ENCODE measurements at places on chromosomes 1 and 21. TPM values are rescaled to one million over a fixed set of nuclear protein-coding genes. Genes with fewer than 3 reads are reported as not detected.
A peak's percentile ranks its signal among the peaks of the same experiment; 100 is the strongest.

GRCh38 chr1:15849775-15850324, 2.3 kb downstream of the SPEN start:
- DNase-seq = no peak

DNA sequence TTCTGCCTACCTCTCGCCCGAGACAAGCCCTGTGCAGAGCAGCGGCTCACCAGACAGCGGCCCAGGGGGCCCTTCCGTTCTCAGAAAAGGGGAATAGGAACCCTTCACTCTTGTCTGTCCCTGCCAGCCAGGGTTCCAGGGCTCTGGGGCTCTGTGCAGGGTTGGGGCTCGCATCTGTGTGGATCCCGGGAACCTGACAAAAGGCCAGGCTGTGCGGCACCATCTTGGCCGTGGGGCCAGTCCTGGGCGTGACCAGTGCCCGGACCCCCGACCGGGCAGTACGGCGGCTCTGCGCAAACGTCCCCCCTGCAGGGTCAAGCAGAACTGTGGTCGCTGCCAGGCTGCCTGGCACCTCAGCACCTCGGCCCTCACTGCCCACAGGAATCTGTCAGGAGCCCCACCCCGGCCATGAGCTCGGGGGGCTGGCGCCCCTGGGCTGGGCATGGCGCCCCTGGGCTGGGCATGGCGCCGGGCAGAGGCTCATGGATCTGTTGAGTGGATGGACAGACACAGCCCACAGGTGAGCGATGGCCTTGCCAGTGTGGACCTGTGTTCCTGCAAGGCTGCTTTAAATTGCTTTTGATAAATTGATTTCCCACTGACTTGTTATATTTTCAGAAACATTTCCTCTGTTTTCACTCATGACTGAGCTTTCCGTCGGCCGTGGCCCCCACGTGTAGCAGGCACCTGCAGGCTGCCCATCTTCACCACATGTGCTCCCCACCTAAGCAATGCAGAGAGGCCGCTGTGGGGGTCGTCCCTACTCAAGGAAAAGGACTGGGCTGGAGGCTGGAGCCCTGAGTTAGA, 59.0 kb downstream of the SLX9 start:
- DNase-seq = no peak

GRCh38 chr1:38039331-38040088, 7.1 kb downstream of the POU3F1 start:
- DNase-seq = no peak

NTMT2 gene
- 5.3 TPM for total RNA-seq

GRCh38 chr1:203478986-203479385, 3.4 kb downstream of the PRELP start:
- DNase-seq = no peak

GRCh38 chr1:27342778-27343638, 1.2 kb downstream of the SYTL1 start:
- peak; percentile 82 for DNase-seq

DNA sequence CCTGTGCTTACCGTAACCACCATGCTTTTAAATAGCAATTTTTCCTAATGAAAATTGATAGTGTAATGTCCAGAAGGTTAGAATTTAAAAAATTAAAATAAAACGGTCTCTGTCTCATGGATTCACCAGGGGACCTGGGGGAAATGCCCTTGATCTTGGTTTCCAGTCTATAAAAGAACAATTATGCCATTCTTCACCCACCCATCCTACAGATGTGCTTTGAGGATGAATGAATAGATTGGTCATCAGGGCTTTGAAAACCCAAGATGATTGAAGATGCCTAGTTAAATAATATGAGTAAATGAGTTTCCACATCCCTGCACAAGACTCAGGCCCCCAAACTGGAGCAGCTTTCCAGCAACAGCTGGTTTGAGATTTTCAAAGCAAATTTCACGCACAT, 38.7 kb downstream of the CNN3 start:
- no peak for DNase-seq

PTGFR gene
- 1.3 TPM for total RNA-seq

DNA sequence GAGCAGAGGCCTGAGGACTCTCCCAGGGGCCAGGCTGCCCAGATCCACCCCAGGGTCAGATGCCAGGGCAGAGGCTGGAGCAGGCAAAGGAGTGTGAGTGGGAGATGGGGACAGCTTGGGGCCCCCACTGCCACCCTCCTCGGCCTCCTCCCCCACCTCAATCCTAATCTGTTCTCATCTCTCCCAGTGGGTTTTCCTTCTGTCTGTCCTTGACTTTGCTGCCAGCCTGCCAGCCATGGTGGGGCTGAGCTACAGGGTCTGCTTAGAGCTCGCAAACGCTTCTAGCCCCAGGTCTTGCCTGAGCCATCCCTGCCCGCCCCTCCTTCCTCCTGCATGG, 65.3 kb downstream of the MEGF6 start:
- DNase-seq = no peak

DNA sequence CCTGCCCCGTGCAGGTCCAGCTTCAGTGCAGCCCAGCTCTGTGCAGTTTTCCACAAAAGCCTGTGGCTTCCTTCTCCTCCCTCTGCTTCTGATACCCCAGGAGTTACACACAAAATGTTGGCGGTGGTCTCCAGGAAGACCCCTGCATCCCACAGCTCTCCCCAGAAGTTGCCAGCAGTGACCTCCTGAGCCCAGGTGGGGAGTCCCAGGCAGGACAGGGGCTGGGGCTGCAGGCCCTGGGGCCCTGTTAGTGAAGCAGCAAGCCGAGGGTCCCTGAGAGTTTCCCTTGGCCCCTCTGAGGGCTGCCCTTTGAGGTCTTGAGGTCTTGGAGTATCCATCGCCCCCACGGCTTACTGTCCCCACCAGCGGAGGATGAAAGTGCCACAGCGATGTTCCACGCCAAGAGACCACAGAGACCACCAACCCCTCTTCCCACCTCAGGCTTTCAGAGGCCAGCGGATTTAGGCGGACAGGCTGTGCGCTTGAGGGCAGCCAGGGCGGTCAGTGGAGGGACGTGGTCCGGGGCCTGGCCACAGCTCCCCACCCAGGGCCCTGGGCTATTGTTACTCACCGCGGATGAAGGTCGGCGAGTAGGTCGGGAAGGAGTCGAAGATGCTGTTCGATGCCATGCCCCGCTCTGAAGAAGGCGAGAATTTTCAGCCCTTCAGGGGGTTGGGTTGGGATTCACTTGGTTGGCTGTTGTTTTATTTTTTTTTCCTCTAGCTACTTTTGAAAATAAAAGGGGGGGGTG, 34.0 kb upstream of the RUNX3 start:
- DNase-seq = no peak

- no peak for DNase-seq
Observed at GRCh38 chr1:154326546-154327465, 1.5 kb downstream of the ATP8B2 start.

DNA sequence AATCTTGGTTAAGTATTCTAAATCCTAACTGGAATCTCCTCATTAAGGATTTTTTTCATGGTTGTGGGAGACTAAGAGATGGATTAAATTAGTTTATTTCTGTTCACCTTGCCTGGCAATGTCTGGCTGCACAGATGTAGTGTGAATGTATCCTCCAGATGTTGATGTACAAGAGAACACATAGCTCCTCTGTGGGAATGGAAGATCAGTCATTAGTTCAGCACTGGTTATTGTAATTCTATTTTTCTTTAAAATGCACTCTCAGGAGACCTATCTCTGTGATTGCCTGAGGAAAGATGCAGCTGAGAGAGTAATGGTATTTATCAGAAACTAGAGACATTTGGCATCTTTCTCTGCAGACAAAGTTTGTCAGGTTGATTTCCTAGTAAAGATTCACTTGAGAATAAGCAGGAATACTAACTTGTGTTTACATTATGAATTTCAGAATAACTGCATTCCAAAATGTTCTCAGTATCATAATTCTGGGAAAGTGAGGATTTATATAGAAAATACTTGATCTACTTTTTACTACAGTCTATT, 178.6 kb downstream of the GIPC2 start:
- DNase-seq = no peak

FLG2 gene
- not detected for total RNA-seq

- no peak for DNase-seq
Observed at GRCh38 chr1:34900775-34901502, 28.5 kb downstream of the DLGAP3 start.

HHAT gene
- total RNA-seq = 1.8 TPM

C1orf105 gene
- 25.2 TPM for total RNA-seq

DNA sequence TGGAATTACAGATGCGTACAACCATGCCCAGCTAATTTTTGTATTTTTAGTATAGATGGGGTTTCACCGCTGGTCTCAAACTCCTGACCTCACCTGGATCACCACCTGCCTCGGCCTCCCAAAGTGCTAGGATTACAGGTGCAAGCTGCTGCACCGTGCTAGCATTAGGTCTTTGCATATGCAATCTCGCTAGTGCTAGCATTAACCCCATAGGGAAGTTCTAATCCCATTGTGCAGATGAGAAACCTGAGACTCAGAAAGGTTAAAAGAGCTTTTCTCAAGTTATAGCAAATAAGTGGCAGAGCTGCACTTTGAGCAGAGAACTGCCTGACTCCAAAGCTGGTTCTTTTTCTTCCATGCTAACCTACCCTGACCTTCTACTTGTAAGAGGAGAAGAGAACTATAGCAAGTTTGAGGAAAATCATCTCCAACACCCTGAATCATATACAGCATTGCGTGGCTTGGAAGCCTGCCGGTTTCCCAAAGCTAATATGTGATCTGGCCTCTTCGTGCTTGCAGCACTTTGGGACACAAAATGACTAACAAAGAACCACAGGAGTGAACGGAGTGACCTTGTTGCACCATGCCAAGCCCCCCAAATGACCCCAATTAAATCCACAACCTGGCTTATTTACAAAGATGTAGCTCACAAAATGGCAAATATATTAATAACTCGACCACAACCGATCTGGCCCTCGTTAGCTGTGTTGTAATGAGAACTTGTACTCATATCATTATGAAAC, 185.1 kb downstream of the TM2D1 start:
- DNase-seq = no peak

DEPDC1 gene
- total RNA-seq = 0.43 TPM

C1orf185 gene
- total RNA-seq = not detected

DNA sequence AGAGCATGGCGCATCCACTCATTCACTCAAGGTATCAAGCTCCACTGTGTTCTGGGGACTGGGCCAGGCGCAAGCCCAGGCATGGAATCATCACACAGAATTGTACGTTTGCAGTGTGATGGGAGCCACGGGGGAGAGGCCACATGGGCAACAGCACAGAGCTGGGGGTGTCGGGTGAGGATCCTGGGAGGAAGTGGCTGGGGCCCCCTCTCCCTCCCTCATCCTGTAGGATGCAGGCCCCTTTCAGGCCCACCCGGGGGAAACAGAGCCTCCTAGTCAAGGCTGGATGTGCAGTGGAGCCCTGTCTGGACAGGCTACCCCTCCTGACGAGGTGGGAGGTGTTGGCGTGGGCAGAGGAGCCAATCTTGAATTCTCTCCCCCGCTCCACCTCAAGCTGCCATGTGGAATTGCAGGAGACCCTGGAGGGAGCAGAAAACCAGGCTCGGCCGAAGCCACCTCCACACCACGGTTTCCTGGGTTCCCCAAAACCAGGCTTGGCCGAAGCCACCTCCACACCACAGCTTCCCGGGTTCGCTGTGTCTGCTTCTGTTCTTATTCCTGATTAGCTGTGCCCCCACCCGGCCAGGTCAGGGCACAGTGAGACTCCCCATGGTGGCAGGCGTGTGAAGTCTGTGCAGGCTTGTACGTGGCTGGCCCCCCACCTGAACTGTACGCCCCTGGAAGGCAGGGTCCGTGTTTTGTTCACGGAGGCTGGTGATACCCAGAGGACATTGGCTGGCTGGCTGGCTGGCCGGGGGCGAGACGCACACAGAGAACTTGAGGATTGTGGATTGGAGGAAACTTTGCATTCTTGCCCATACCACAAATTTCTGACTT, 4.2 kb upstream of the C1orf174 start:
- no peak for DNase-seq

NECTIN4 gene
- not detected for total RNA-seq

DNA sequence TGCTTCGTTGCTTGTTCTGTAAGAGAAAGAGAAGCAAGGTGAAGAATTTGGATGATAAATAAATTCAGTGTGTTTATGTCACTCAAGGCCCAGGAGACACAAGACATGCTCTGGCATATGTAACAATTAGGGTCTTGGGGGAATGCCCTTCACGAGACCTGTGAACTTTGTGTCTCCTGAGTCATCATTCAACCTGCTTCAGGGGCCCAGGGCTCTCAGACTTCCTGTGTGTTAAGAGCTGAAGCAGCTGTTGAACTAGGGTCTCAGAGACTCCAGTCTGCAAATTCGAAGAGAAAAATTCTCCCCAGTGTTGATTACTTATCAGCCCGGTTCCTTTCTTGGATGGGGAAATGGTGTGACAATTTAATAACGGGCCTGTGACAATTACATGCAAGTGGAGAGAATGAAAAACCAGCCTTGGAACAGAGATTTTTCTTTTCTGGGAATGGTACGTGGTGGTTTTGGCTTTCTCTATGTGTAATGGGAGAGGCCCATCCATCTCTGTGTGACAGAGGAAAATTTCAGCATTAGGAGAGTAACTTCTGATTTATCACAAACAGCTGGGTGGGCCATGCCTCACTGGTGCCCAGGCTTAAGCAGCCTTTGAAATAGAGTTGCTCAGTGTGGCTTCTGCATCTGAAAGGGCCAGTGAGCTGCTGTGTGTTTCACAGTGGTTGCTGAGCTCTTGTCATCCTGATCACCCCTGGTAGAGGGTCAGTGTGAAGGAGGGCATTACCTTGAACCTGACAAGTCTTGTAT, 22.4 kb downstream of the HUNK start:
- DNase-seq = no peak

KIF26B gene
- 3.8 TPM for total RNA-seq

GRCh38 chr1:3915551-3916121, 15.6 kb upstream of the C1orf174 start:
- DNase-seq = peak; percentile 46

DNA sequence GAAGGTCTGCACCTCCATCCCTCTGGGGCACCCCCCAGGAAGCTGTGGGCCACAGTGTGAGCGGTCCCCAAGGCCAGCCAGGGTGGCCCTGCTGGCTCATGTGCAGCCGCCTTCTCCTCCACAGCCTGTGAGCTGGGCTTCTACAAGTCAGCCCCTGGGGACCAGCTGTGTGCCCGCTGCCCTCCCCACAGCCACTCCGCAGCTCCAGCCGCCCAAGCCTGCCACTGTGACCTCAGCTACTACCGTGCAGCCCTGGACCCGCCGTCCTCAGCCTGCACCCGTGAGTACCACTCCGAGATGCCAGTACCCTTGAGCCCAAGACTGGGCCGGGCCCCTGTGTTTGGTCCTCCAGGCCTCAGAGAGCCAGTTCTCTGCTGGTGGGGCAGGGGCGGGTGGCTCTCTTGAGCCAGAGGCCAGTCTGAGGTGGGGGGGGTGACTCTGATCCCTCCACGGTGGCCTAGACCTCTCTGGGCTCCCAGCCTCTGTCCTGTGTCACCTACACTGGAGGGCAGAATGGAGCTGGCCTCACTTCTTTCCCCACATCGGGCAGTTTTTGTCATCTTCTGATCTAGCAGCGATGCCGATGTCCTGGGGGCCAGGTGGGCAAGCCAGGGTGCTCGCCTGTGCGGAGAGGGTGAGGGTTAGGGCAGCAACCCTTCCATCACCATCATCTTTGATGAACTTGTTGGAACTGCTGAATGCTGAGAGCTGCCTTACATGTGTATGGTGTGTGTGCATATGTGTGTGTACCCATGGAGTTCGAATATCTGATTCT, 23.3 kb downstream of the EPHA8 start:
- no peak for DNase-seq

TTC34 gene
- total RNA-seq = 0.70 TPM

- no peak for DNase-seq
Observed at GRCh38 chr1:62439652-62440371, 3.0 kb downstream of the USP1 start.
